ENCODE measurements at places on chromosomes 1 and 21.

DNA sequence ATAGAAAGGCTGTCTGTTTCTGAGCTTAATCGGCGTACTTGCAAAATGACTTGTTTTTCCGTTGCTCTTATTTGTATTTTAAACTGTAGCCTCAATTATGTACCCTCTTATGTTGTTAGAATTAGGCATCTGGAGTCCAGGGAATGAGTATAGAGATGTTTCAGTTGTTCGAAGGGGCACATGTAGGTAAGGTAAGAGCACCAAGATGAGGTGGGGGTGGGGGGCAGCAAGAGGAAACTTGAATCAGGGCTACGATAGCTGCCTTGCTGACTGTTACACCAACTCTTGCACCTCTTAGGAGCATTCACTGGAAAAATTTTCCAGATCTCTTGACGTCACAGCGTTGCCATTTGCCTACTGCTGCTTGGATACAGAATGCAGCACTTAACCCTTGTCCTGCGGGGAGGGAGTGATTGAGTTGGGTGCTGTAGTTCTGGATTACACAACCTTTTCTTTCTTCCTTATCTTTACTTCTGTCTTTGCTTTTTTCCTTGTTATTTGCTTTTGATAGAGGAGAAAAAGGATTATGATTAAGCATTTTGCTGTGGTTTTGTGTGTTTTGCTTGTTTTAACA lies 3.2 kb downstream of the ATP1B1 start:
- DNase-seq, result no peak

- DNase-seq, result no peak
These were observed 4.4 kb downstream of the ST3GAL3 start for GRCh38 chr1:43711524-43712386.

DNA sequence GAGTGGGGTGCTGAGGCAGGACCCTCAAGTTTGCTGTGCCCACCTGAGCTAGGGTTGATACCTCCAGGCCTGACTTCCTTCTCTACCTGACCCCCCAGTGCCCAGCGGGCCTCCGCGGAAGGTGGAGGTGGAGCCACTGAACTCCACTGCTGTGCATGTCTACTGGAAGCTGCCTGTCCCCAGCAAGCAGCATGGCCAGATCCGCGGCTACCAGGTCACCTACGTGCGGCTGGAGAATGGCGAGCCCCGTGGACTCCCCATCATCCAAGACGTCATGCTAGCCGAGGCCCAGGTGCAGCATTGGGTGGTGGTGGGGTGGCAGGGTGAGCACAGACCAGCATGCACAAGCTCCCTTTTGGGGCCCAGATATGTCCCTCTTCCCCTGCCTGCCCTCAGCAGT lies 51.3 kb upstream of the KDM4A start:
- no peak for DNase-seq

DNA sequence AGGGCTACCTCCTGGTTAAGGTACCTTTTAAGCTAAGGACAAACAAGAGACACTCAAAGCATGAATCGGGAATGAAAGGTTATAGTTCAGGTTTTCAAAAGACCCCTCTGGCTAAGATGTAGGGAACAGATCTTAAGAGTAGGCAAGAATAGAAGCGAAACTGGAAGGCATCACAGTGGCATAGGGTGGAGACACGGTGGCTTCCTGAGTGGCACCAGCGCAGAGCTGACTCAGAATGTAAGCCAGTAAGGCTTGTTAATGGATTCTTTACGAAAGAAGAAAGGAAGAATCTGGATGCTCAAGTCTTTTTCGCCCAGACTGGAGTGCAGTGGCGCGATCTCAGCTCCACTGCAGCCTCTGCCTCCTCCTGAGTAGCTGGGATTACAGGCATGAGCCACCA lies 21.2 kb downstream of the PADI6 start:
- DNase-seq, result no peak

DNA sequence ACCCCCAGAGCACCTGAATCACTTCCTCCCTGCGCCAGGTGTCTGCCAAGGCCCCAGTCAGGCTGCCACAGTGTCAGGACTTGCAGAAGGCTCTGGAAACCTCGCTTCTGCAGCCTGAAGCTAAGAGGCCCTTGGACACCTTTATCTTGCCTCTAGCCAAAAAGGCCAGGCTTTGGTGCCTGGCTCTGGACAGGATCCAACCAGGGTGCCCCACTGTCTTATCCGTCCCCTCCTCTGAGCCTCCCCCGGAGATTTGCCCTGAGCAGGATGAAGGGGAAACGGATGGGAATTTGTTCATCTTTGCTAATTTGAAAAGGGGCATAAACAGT lies 12.8 kb upstream of the CLSTN1 start:
- no peak for DNase-seq

DNA sequence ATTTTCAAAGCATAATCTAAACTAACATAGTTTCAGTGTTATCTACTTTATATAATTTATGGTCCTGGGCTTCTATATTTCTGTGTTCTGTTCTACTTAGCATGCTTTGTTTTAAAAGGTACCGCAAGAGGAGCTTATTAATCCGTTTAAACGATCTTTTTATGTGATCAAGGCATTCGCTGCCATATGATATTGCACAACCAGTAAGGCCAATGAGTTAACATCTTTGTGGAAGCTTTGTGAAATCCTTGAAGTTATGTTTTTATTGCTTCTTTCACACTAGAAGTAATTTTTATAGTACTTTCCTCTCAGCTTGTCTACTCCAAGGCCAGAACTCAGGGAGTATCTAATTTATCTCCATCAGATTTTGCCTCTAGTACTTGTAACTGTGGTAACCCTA lies 8.9 kb downstream of the LRRC8C start:
- no peak for DNase-seq

- no peak for DNase-seq
These were observed 5.7 kb upstream of the SELENON start for GRCh38 chr1:25794325-25794724.

DNA sequence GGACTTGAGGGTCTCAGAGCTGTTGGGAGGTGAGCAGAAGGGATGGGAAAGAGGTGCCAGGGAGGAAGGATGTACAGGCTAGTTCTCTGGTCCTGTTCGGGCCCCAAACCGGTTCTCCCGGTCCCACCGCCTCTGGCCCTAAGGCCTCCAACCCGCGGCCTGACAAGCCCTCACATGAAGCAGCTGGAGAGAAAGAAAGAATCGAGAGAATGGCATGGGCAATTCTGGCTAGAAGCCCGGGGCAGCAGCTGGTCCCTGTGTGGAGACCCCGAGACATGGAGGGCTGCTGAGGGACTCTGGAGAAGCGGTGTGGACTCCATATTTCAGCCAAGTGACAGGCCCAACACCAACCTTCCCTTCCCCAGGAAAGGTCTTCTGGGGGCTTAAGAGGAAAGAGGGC lies 730 bp downstream of the CDC42SE1 start:
- DNase-seq, result no peak

- no peak for DNase-seq
These were observed 17.6 kb upstream of the MCL1 start for GRCh38 chr1:150596976-150597375.

GRCh38 chr1:102732927-102733326 lies 375.4 kb downstream of the COL11A1 start:
- DNase-seq, result no peak

GRCh38 chr1:27872059-27872801 lies at the start of gene THEMIS2:
Gene THEMIS2 (plus strand): TSS chr1:27872544. CDS start chr1:27872572, 28 bp downstream.
- DNase-seq, result peak; percentile 87

- DNase-seq, result no peak
These were observed 5.2 kb downstream of the NCF2 start for GRCh38 chr1:183585038-183585437.

DNA sequence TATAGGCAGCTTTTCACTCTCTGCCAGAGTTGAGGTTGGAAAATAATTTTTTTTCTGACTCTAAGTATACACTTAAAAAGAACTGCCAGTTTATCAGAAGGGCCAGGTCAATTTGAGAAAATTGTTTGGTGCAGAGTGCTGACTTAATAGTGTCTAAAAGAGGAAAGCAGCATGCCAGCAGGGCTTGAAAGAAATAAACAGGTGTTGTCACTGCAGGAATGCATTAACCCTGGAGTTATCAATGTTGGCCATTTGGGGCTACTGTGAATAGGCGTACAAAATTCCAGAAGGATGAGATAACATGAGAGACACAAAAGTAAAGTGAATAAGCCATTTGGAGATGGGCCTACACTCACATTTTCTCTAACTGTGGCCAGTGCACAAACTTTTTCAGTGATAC lies 220.6 kb upstream of the PLD5 start:
- no peak for DNase-seq

DNA sequence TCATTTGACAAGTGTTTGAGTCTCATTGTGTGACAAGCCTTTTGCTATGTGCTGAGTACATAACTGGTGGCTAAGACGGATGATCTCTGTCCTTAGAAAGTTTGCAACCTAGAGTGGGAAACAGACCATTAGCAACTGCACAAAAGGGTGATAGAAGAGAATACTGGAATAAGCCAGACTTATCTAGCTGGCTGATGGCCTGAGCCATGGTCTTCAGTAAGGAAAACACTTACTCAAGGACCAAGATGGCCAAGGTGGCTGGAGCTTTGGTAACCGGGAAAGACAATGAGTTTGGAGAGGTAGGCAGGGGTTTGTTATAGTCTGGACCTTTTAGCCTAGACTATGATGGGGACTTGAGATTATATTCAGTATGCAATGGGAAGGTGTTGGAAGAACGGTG lies 1.6 kb upstream of the TAF12 start:
- DNase-seq, result no peak

- DNase-seq, result no peak
These were observed 9.5 kb downstream of the MTHFR start for GRCh38 chr1:11796036-11796828.

DNA sequence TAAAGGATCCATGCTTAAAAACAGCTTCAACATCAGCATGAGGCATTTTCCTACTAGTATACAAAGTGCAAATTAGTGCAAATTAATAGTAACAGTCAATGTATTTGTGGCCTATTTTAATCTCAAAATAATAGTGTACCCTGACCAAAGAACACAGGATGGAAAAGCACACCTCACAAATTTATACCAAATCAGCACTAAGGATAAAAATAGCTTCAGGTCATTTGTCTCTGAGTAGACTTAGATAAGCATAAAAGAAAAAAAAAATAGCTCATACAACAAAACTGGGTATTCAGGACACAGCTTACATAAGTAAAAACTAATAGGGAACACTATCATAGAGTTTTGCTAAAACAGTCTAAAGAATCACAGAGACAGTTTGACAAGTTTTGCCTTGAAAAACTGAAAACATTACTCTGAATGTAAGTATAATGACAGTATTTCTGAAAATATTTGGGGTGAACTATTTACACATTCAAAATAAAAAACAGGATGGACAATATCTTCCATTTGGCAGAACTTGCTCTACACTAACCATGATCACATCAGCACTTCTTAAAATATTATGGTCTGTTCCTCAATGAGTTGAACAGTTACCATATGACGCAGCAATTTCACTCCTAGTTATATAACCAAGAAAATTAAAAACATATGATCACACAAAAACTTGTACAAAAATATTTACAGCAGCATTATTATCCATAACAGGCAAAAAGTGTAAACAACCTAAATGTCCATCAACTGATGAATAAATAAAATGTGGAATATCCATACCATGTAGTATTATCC lies 46.3 kb downstream of the RNF115 start:
- no peak for DNase-seq

DNA sequence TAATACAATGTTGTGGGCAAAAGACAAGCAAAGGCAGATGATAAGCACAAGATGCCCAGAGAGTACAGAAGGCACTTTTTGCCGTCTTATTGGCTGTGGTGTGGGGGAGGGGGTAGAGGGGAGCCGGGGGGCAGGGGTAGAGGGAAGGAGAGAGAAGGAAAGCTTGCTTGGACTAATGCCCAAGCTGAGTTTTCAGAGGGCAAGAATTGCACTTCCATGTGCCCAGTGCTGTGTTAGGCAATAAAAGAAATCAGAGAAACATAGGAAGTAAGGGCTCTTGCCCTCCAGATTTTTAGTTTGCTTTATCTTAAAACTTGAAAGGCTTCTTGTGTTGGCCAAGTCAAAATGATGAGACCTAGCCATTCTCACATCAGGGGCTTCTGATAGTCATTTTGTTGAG lies 8.3 kb downstream of the S100A12 start:
- DNase-seq, result no peak

DNA sequence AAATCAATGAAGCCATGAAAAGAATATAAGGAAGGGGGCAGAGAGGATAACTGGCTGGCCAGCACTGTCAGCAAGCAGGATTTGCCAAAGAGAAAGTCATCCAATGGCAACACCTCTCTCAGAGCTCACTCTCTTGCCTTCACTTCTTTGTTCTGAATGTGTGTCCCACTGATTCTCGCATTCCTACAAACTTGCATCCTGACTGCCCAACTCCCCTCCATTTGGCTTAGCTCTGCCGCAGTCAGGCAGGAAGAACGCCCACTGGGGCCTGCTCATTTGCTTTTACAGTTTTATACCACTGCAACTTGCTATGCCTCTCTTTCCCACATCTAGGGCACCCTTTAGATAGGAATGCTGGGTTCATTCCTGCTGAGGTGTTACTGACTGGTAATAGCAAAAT lies 364.2 kb upstream of the ST6GALNAC5 start:
- DNase-seq, result no peak

- DNase-seq, result no peak
These were observed 187.0 kb upstream of the OLFM3 start for GRCh38 chr1:102183711-102184110.

GRCh38 chr1:93588206-93588605 lies 93.4 kb downstream of the BCAR3 start:
- DNase-seq, result no peak

DNA sequence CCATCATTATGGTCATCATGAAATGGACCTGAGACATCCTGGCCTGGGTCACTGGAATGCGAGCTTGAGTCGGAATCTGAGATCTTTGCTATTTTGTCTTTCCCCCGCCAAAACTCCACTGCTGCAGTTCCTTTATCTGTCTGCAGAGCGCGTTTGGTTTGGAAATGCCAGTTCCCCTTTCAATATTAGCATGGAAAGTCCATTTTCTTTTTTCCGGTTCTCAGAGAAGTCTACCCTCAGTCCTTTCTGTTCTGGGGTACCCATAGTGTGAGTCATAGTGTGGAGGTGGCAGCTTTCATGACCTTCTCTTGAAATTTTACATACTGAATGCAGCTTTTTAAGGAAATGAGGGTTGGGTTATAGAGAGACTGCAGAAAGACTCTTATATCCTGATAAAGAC lies 14.6 kb downstream of the CACNA1E start:
- DNase-seq, result no peak

DNA sequence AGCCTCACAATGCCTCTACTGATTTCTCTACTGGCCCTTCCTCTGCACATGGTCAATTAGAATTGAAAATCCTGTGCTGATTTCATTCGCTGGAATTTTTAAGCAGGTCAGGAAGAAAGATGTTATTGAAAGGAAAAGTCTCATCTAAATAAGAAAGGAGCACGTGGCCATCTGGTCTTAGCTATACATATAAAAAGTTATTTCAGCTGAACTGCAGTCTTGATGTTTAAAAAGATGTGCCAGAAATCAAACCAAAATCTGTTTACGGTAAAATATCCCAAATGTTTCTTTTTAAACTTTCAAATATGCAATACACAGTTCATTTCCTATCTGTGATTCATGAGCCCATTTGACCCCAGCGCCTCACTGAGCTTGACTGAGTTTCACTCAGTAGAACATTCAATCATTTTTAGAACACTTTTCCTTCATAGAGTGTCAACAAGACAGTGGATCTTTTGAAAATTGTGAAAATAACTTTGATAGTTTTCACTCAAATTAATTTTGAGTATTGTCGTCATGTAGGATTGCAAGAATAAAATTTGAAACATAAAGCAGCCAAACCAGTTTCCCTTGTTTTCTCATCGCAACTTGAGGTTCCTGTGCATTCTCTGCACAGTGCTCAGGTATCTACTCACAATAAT lies 293.6 kb downstream of the PTPRC start:
- DNase-seq, result no peak

- no peak for DNase-seq
These were observed 2.1 kb downstream of the TIE1 start for GRCh38 chr1:43302721-43303470.

Data from stimulated activated naive CD4-positive, alpha-beta T cell treated with Interleukin-2 at 50 U/mL for 16 hours (primary cell).